Activated CD4-positive, alpha-beta T cell treated with anti-CD3 and anti-CD28 coated beads for 1 hour (primary cell): ENCODE measurements at places on chromosomes 4 and X.
A peak's percentile ranks its signal among the peaks of the same experiment; 100 is the strongest.

- DNase-seq: no peak
These were observed 700.7 kb downstream of the PCDH18 start for GRCh38 chr4:136831553-136831952.

DNA sequence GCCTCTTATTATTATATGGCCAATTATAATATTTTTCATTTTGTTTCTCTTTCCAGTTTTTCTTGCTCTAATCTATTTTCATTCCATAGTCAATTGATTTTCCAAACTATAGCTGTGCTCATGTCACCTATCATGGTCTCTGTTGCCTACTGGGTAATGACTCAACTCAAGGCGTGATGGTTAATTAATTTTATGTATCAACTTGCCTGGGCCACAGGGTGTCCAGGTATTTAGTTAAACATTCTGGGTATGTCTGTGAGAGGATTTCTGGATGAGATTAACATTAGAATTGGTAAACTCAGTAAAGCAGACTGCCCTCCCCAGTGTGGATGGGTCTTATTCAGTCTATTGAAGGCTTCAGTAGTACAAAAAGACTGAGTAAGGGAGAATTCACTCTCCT, 9.9 kb downstream of the FHIP1A start:
- no peak for DNase-seq

- no peak for DNase-seq
These were observed 12.9 kb downstream of the FOXR2 start for GRCh38 chrX:55636109-55636508.

GRCh38 chr4:110959041-110959643, 336.3 kb upstream of the PITX2 start:
- DNase-seq: no peak

DNA sequence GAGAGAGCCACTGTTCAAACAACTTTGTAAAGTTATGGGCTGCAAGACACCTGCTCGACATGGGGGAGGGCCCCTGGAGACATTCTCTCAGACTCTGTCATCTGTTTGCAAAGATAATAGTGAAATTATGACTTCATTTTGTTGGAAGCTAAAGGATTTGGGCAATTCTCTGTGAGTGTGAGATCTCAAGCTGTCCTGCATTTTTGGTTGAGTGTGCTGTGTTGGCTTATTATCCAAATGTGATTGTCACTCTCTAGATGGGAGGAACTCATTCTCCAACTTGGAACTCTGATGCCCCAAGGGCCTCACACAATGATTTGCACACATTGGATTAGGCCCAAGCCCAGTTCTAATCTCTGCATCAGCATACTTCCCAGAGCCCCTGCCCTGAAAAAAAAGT, 63.7 kb downstream of the STK32B start:
- DNase-seq: no peak

GRCh38 chr4:98448908-98449307, 187.7 kb downstream of the RAP1GDS1 start:
- no peak for DNase-seq

DNA sequence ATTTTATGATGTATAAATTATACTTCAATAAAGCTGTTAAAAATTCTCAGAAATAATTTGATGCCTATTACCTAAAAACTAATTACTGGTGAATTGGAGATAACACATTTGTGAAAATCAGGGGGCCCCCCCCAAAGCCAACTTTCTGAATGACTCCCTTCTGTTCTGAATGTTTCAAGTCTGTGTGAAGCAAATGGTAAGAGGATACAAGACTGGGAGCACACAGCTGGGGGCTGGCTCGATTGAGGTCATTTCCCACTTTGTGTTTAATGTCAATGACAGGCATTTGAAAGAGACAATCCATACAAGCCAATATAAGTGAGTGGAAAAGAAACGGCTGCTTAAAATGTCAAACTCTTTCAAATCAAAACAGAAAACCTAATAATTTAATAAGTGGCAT, 155.8 kb downstream of the SH2D1A start:
- DNase-seq: no peak

- DNase-seq: no peak
These were observed 1411.1 kb upstream of the PCDH7 start for GRCh38 chr4:29309050-29309449.

DNA sequence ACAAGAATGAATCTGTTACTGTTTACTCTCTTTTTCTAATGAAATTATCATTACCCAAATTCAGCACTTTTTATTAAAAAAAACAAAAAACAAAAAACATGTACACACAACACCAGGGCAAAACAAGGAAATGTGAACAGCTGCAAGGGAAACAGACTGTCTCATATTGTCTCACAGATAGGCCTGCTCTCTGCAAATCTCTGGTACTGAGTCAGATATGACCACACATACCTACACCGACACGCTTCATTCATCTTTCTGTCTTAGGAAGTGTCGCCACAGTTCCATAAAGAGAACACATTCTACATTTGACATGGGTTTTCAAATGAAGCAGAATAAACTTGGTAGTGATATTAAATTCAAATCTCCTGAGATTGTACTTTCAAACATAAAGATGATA, 92.2 kb upstream of the GPR34 start:
- DNase-seq: no peak

GRCh38 chrX:39613482-39613995, 484.2 kb downstream of the BCOR start:
- DNase-seq: no peak

DNA sequence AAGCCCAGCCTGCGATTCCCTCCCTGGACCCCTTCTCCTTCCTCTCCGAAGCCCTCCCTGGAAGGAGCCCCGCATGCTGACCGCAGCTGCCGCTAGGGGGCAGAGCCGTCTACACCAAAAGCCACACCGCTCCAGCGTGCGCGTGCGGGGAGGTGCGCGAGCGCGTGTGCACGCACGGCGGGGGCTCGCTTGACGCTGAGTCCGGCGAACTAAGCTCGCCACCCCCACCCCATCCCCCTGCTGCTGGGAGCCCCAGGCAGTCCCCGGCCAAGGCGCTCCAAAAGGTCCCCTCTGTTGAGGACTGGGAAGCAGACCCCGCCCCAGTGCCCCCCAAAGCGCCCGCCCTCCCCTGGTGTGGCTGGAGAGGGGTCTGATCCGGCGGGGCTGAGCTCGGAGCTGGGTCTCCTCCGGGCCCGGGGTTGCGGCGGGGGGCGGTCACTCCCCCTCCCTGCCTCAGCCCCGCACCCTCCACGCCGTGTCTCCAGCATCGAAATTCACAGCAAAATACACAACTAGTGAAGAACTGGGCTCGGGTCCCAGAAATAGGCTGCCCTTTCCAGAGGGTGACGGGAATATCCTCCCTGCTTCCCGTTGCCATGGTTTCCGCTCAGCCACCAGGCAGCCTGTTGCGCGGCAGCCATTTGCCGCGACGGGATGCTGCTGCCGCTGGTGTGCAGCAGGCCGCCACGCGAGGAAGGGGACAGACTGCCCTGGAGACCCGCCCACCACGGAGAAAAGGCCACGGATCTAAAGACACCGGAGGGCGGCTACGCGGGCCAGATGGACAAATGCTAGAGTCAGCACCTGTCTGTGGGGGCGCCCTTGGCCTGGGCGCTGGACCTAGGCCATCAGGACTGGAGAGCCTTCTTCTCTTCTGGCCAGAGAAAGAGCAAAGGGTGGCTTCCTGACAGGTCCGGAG, 11.2 kb upstream of the CCNQ start:
- DNase-seq: peak; percentile 63

DNA sequence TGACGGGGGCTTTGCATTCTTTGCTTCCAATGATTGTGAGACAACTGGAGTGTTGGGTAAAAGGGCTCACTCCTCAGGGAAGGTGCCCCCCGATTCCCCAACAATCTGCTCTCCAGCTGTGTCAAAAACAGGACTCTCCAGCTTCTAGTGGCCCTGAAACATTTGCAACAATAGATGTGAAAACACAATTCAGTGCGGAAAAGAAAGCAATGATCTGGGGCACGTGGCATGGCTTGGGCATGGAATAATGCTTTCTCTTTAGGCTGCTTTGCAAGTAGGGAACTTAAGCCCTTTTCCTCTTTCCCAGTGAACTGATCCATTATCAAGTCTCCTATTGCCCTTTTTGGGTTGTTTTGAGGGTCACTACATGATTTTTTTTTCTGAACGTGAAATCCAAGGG, 239.9 kb downstream of the C4orf33 start:
- no peak for DNase-seq

DNA sequence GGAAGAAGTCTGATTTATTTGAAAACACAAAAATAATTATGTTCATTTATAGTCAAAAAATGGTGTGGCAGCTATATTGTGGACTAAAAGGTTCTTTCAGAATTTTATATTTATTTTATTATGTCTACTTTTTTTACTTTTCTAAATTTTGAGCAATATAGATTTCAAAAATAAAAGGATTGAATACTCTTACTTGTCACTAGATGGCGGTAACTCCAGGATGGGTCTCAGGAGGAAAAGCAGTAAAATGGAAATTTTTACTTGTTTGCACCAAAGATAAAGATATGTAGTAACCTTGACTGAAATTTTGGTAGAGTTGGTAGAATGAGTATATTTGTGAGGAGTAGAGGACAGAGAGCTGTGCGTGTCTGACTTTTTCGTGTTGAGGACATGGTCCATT, 14.5 kb upstream of the DACH2 start:
- DNase-seq: no peak

DNA sequence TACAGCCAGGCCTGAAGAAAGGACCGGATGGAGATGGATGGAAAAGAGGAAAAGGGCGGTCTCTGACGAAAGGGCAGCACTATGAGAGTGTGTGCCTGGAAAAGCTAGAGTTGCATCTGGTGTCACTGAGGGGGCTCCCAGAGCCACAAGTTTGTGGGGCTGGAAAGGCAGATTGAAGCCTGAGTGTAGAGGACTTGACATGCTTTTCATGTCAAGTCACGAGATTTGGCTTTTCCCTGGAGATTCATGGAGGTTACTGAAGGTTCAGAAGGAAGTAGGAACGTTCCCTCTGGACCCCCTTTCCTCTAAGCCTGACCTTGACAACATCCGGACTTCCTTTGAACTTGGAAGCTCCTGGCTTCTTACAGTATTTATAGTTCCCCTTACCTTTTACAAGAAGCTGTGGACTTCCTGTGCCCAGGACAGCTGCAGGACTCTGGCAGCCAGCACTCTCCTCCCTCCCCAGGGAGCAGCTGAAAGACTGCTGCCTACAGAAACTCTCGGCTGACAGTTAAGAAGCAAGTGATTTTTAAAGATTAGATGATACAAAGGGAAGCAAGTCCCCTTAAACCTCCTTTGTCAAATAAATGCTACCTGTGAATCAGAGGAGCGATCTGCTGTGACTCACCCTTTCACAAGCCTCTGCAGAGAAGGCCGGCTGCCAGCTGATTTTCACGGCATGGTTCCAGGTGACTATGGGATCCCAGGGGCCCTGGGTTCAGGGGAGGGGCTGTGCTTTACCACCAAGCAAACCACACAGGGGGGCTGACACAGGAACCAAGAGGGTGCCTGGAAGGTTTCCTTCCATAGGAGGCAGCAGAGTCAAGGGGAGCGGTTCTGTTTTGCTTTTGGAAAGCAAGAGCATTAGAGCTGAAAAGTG, 72.9 kb upstream of the STIM2 start:
- DNase-seq: no peak

DNA sequence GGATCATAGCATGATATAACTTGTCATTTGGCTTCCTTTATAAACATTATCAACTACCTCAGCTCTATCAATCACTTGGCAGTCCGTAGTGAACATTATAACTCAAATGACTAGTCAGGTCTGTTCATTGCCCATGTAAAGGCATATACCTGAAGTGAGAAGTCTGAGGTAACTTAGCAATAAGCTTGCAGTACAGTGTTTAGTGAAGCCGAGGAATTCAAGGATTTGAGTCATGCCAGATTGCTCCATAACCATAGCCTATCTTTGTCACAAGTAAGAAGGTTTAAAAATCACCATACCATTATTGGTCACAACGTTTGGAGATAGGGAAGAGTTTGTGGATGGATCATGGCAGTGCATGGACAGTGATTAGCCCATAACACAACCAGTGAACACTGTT, 41.6 kb downstream of the AR start:
- DNase-seq: no peak
